ENCODE measurements at places on chromosomes 3 and 15. TPM values are rescaled to one million over a fixed set of nuclear protein-coding genes. Genes with fewer than 3 reads are reported as not detected.

SOX2 gene
- total RNA-seq, result not detected

STRC gene
- 0.20 TPM for total RNA-seq

PLCB2 gene
- 196 TPM for total RNA-seq

DISP2 gene
- 0.60 TPM for total RNA-seq

CPA3 gene
- not detected for total RNA-seq

GOLGA6D gene
- not detected for total RNA-seq

RGMA gene
- total RNA-seq, result 0.15 TPM

RBP2 gene
- total RNA-seq, result not detected

POPDC2 gene
- total RNA-seq, result 2.9 TPM

CEP70 gene
- total RNA-seq, result 15.9 TPM

LYSMD4 gene
- 11.1 TPM for total RNA-seq

MAP2K5 gene
- 26.3 TPM for total RNA-seq

FBXL2 gene
- total RNA-seq, result not detected

BNC1 gene
- not detected for total RNA-seq

UROC1 gene
- not detected for total RNA-seq

AMT gene
- total RNA-seq, result 6.3 TPM

HDGFL3 gene
- total RNA-seq, result 25.0 TPM

PIGZ gene
- total RNA-seq, result 2.6 TPM

NEK11 gene
- total RNA-seq, result 1.1 TPM

HMG20A gene
- 47.4 TPM for total RNA-seq

GOLGA8R gene
- total RNA-seq, result 3.4 TPM

COX17 gene
- 52.7 TPM for total RNA-seq

ERICH6 gene
- 0.81 TPM for total RNA-seq

LRRN1 gene
- 0.20 TPM for total RNA-seq

FSIP1 gene
- 0.30 TPM for total RNA-seq

CORO2B gene
- total RNA-seq, result not detected

SAMD7 gene
- not detected for total RNA-seq

SIAH2 gene
- 30.9 TPM for total RNA-seq

CDHR4 gene
- not detected for total RNA-seq

KLHL18 gene
- 24.8 TPM for total RNA-seq

SLC22A14 gene
- total RNA-seq, result not detected

ISG20 gene
- 206 TPM for total RNA-seq

RNU5B-1 gene
- total RNA-seq, result 36.1 TPM

CA12 gene
- total RNA-seq, result not detected

MGLL gene
- total RNA-seq, result 0.10 TPM

SPATA12 gene
- total RNA-seq, result not detected

CPB1 gene
- not detected for total RNA-seq

CCK gene
- not detected for total RNA-seq

ADAMTS17 gene
- 5.0 TPM for total RNA-seq

ISY1 gene
- total RNA-seq, result 60.9 TPM

RETNLB gene
- total RNA-seq, result not detected

TM4SF18 gene
- not detected for total RNA-seq

ZNF620 gene
- 5.6 TPM for total RNA-seq

KBTBD13 gene
- total RNA-seq, result not detected

ROBO1 gene
- total RNA-seq, result 0.62 TPM

DAG1 gene
- total RNA-seq, result 15.4 TPM
